Muscle of leg (tissue), 16 donors: ENCODE measurements at places on chromosomes 13 and 19.

- peaks cover 13% of the 10 kb centered on the region for H3K4me1 ChIP-seq
- peaks cover 33% of the 10 kb centered on the region for H3K27me3 ChIP-seq
Measured at GRCh38 chr13:28489524-28489931, 5.4 kb downstream of the FLT1 start.

DNA sequence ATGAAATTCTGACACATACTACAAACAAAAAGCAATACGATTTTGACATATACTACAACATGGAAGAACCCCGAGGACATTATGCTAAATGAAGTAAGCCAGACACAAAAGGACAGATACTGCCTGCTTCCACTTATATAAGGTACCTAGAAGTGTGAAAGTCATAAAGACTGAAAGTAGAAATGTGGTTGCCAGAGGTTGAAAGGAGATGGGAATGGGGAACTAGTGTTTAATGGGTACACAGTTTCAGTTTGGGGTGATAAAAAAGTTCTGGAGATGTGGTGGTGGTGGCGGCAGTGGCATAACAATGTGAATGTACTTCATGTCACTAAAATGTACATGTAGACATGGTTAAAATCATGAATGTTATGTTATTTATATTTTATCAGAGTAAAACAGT lies 12.1 kb upstream of the NDFIP2 start:
- DNase-seq = no peak
- no peak overlapping the region for H3K27ac ChIP-seq
- no peaks in the 10 kb centered on the region for H3K36me3 ChIP-seq

DNA sequence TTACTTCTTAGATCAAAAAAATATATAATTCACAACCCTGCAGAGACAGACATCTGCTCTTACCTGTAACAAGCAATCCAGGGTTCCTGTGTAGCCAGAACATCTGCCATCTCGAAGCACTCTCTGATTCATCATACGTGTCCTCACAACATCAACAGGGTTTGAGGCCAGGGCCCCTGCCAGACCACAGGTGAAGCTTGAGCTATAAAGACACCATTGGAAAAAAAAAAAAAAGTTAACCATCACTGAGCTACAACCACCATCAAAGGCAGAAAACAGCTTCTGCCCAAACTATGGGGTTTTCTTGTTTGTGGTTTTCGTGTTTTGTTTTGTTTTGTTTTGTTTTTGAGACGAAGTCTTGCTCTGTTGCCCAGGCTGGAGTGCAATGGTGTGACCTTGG lies 19.3 kb downstream of the SLC25A30 start:
- no peak overlapping the region for H3K4me3 ChIP-seq
- no peaks in the 10 kb centered on the region for H3K4me1 ChIP-seq
- H3K27ac ChIP-seq = no peak overlapping the region
- no peaks in the 10 kb centered on the region for H3K27me3 ChIP-seq

- no peaks in the 10 kb centered on the region for H3K27me3 ChIP-seq
- H3K36me3 ChIP-seq = no peaks in the 10 kb centered on the region
- DNase-seq = peak; percentile 32
- no peak overlapping the region for H3K27ac ChIP-seq
Measured at GRCh38 chr13:101289764-101290163, 126.5 kb downstream of the NALCN start.

DNA sequence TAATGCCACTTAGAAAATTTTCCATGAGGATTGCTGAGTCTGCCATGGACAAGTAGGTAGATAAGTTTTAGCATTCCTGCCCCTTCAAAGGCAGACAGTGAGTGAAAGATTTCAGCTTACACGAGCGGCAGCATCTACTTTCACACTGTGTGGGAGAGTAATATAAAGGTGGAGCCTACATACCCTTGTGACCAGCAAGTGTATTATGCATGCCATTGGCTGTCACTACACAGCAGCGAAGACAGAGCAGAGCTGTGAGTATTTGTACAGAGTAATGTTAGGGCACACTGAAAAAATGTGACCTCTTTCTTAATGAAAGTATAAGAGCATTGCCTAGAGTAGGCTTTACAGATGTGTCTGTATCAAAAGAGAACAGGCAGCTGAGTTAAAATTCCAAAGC lies 14.0 kb downstream of the SLITRK6 start:
- no peak for DNase-seq
- no peak overlapping the region for H3K27ac ChIP-seq
- H3K27me3 ChIP-seq = no peaks in the 10 kb centered on the region
- H3K4me3 ChIP-seq = no peak overlapping the region
- no peaks in the 10 kb centered on the region for H3K4me1 ChIP-seq

DNA sequence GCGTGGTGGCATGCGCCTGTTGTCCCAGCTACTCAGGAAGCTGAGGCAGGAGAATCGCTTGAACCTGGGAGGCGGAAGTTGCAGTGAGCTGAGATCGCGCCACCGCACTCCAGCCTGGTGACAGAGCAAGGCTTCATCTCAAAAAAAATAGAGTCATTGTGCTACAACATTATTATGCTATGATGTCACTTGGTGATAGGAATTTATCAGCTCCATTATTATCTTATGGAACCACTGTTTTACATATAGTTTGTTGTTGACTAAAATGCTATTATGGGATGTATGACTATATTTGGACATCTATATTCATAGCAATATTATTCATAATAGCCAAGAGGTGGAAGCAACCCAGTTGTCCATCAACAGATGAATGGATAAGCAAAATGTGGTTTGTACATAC lies 26.4 kb upstream of the SLC7A1 start:
- H3K4me3 ChIP-seq = no peak overlapping the region
- H3K36me3 ChIP-seq = no peaks in the 10 kb centered on the region
- H3K4me1 ChIP-seq = no peaks in the 10 kb centered on the region
- no peak overlapping the region for H3K27ac ChIP-seq
- DNase-seq = no peak
- no peaks in the 10 kb centered on the region for H3K27me3 ChIP-seq

GRCh38 chr19:46133777-46134241 lies 9.3 kb upstream of the IGFL3 start:
- peak overlapping the region; percentile 33 for H3K27ac ChIP-seq
- peaks cover 12% of the 10 kb centered on the region for H3K4me1 ChIP-seq
- no peak for DNase-seq
- peaks cover 3% of the 10 kb centered on the region for H3K27me3 ChIP-seq

DNA sequence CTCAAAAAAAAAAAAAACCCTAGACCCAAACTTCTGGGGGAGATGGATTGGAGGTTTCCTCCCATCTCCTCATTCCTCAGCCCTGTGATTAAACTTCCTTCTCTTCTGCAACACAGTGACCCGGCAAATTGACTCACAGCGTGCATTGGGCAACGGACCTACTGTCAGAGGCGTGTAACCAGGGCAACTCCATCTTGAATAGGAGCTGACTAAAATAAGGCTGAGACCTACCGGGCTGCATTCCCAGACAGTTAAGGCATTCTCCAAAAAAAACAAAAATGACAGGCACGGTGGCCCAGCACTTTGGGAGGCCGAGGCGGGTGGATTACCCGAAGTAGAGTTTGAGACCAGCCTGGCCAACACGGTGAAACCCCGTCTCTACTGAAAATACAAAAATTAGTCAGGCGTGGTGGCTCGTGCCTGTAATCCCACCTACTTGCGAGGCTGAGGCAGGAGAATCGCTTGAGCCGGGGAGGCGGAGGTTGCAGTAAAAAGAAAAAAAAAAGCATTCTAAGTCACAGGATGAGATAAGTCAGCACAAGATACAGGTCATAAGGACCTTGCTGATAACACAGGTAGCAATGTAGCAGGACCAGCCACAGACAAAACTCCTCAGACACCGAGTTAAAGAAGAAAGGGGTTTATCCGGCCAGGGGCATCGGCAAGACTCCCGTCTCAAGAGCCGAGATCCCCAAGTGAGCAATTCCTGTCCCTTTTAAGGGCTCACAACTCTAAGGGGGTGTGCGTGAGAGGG lies 5.4 kb upstream of the NLRP7 start:
- no peaks in the 10 kb centered on the region for H3K4me1 ChIP-seq
- no peak for DNase-seq
- no peaks in the 10 kb centered on the region for H3K36me3 ChIP-seq
- peaks cover 3% of the 10 kb centered on the region for H3K27me3 ChIP-seq
- no peak overlapping the region for H3K27ac ChIP-seq

DNA sequence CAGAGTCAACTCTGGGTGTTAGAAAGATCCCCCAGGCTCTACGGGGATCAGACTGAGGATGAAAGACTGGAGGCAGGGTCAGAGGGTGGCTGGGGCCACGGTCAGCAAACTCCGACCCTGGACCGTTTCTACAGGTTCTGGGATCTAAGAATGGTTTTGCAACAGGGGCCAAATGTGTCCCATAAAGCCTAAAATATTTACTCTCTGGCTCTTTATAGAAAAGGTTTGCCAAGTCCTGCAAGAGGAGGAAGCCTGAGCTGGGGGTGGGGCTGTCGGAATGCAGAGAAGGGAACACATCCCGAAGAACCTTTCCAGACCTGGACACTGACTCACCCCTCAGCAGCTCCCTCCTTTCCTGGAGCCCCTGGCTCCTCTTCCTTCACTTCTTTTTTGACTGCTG lies 20.7 kb downstream of the LIG1 start:
- H3K36me3 ChIP-seq = peaks cover 37% of the 10 kb centered on the region
- H3K4me3 ChIP-seq = no peak overlapping the region
- DNase-seq = peak; percentile 55
- H3K4me1 ChIP-seq = peaks cover 5% of the 10 kb centered on the region
- peak overlapping the region; percentile 35 for H3K27ac ChIP-seq

DNA sequence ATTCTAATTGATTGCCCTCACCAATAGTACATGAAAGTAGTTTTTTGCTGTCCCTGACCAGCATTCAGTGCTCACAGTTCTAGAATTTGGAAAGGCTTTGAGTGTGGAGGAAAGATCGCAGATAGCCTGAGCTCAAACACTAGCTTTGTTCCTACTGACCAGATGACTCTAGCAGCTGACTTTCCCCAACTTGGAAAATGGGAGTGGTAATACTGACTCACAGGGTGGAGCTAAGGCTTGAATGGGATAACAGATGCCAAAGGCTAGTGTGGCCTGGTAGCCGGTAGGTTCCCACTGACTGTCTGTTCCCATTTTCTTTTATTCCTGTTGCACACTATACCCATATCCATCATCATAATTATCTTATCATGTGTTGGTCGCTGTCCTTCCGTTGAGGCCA lies 3.7 kb downstream of the ZSCAN22 start:
- peak; percentile 71 for DNase-seq
- H3K4me1 ChIP-seq = peaks cover 24% of the 10 kb centered on the region
- peaks cover 10% of the 10 kb centered on the region for H3K36me3 ChIP-seq
- H3K27me3 ChIP-seq = no peaks in the 10 kb centered on the region
- peak overlapping the region; percentile 76 for H3K27ac ChIP-seq
- no peak overlapping the region for H3K4me3 ChIP-seq

DNA sequence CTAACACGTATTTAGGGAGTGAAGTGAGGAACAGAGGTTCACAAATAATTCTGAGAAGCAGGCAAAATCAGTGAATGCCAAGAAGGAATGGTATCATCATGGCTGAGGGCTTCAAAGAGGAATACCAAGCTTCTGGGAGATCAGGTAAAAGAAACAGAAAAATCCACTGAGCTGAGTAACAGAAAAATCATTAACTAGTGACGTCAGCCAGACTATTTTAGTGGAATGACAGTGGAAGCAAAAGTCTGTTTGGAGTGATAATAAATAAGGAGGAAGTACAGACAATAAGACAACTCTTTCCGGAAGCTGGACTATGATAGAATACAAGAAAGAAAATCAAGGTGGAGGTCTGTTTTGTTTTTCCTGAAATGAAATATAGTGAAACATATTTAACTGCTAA lies 83.5 kb downstream of the SACS start:
- H3K4me1 ChIP-seq = no peaks in the 10 kb centered on the region
- H3K36me3 ChIP-seq = peaks cover 44% of the 10 kb centered on the region
- H3K27me3 ChIP-seq = no peaks in the 10 kb centered on the region
- no peak for DNase-seq
- H3K27ac ChIP-seq = no peak overlapping the region
- H3K4me3 ChIP-seq = no peak overlapping the region

DNA sequence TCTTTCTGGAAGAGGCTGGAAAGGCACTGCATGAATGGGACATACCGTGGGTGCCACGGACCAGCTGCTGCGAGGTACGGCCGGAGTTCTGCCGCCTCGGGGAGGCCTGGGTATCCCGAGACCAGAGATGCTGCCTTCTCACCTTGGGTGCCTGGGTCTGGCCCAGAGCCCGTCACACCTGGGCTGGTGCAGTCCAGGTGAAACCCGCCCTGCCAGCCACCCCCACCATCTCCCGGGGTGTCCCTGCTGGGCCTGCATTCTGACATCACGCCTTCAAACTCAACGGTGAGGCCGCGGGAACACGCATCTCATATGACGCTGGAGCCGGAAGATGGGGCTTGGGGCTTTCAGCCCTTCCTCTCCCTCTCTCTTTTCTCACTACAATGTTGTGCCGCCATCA lies 98.0 kb downstream of the GADD45B start:
- H3K4me3 ChIP-seq = no peak overlapping the region
- H3K36me3 ChIP-seq = no peaks in the 10 kb centered on the region
- peaks cover 7% of the 10 kb centered on the region for H3K27me3 ChIP-seq
- no peak for DNase-seq

DNA sequence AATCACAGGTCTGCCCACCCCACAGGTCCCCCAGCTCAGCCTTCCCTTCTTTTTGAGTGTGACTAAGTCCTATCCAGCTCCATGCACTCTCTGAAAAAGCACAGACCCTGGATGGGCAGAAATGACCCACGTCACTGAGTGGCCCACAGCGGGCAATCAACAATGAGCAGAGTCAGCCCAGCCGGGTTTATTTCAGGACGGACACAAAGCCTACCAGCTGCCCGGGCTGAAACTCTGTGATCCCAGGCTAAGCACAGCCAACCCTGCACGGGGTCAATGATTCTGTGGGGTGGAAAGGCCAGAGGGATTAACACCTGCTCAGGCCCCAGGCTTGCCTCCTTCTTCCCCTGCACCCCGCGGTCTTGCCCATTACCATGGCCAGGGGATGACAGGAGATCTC lies 8.4 kb downstream of the NAPA start:
- no peaks in the 10 kb centered on the region for H3K27me3 ChIP-seq
- DNase-seq = no peak
- peaks cover 36% of the 10 kb centered on the region for H3K36me3 ChIP-seq
- no peak overlapping the region for H3K4me3 ChIP-seq

GRCh38 chr13:51240958-51241357 lies 18.8 kb downstream of the FAM124A start:
- H3K4me3 ChIP-seq = no peak overlapping the region
- H3K36me3 ChIP-seq = no peaks in the 10 kb centered on the region
- H3K27me3 ChIP-seq = peaks cover 3% of the 10 kb centered on the region
- H3K27ac ChIP-seq = no peak overlapping the region
- peaks cover 4% of the 10 kb centered on the region for H3K4me1 ChIP-seq

GRCh38 chr19:50640368-50640767 lies 687 bp upstream of the SYT3 start:
- no peaks in the 10 kb centered on the region for H3K36me3 ChIP-seq
- DNase-seq = no peak
